ENCODE measurements at places on chromosomes 12 and 14.

- no peak for DNase-seq
Observed at GRCh38 chr14:88004506-88005036, 364 bp upstream of the GPR65 start.

DNA sequence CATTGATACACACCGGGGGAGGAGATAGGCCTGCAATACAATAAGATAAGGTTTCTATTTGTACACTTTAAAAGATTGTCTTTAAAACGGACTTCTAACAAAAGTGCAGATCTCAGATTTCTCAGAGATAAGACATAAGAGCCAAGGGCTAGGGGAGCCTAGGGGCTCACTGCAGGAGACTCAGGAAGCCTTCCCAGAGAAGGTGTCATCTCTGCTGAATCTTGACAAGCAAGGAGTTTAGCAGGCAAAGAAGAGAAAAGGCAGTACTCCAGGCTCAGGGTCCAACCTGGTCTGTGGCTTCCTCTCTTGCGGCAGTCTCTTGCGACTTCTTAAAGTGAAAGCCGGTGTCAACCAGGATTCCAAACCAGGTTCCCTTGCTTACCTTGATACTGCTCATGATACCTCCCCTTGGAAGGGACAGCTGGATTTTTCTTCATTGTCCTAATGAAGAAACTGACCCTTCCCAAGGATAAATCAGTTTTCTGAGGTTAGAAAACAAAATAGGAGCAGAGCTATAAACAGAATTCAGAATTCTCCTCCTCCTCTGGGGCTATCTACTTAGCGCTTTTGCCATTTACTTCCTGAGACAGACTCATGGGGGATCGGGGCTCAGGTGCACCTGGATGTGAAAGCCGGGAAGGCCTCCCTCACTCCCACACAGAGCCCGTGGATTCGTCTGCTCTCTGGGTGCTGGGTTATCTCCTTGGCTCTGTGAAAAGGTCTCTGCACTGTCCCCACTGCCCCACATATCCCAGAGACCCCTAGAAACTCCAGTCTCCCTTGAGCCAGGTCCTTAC lies 1.7 kb upstream of the SCNN1A start:
- DNase-seq: no peak

DNA sequence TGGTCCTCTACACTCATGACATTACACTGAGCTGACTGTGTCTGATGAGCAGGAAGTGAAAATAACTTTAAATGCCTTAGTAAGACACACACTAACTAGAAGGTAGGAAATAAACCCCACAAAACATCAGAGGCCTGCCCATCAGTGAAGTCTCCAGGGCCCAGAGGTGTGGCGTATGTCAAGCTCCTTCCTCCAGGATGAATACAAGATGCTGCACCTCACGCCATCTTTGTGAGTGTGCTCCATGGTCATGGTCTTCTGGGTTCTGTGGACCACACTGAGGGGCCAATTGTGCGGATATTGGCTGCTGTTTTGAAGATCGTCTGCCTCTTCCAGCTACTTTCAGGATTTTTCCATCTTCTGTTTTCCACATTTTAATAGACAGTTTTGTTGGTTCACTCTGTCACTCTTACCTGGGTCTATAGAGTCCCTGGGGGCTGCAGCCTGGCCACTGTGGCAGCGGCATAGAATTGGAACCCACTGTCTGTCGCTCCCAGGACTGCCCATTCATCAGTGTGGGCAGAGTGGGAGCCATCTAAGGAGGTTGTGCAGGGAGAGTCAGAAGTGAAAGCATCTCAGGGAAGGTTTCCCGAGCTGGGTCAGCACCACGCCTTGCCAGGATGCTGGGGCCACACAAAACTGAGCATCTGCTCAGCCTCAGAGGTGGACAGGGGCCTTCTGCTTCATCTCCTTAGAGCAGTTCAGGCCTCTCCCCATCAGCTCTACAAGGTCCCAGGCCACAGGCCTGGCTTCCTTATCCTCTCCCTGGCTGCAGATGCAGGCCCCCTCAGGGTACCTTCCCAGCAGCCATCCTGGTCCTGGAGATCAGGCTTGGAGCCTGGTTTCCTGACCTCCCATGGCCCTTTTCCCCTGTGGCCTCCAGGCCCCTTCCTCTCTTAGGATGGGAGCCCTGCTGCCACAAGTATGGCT lies 57.5 kb upstream of the C14orf180 start:
- DNase-seq: no peak

- no peak for DNase-seq
Observed at GRCh38 chr12:12378616-12379015, 21.7 kb downstream of the BORCS5 start.

DNA sequence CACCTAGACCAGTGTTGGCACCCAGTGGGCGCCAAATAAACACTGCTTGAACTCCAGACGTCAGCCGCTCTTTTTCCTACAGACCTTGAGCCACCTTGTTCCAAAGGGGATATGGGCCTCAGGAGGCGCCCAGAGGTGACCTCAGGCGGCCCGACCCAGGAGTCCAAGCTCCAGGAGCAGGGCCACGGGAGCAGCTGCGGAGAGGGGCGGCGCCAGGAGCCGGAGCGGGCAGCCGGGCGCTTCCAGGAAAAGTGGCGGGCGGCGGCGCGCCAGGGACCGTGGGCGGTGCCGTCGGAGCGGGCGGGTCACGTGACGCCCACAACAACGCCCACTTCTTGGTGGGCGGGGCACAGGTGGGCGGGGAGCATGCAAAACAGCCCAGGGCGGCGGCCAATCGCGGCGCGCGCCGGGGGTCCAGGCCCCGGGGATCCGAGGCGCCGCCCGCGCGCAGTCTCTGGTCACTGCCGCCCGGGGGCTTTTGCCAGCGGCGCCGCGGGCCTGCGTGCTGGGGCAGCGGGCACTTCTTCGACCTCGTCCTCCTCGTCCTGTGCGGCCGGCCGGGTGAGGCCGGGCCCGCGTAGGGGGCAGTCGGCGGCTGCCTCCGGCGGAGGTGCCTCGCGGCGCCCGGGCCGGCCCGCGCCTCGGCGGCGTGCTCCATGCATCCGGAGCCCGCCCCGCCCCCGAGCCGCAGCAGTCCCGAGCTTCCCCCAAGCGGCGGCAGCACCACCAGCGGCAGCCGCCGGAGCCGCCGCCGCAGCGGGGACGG lies at the start of gene ORAI1:
Gene ORAI1 (plus strand): TSS at position 444 of the 766 bp plus-strand sequence.
- peak; percentile 95 for DNase-seq

GRCh38 chr12:27577688-27578087 lies 53.7 kb downstream of the PPFIBP1 start:
- no peak for DNase-seq

DNA sequence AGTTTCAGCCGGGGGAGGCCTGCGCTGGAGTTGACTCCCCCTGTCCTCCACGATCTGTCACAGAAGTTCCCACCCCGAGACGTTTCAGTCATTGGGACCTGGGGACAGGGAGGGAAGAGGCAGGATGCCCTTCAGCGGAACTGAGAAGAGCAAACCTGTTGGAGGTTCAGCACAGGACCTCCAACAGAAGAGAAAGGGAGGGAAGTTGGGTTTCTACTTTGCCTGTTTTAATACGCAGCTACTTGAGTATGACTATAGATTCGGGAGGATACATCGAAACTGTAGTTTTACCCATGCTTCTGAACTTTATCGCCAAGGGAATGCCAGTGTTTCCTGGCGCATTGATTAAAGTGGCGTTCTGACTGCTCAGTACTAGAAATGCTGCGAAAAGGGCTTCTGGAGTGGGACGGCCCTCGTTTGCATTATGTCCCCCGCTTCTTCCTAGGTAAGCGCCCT lies 2.3 kb upstream of the DUSP6 start:
- peak; percentile 33 for DNase-seq

DNA sequence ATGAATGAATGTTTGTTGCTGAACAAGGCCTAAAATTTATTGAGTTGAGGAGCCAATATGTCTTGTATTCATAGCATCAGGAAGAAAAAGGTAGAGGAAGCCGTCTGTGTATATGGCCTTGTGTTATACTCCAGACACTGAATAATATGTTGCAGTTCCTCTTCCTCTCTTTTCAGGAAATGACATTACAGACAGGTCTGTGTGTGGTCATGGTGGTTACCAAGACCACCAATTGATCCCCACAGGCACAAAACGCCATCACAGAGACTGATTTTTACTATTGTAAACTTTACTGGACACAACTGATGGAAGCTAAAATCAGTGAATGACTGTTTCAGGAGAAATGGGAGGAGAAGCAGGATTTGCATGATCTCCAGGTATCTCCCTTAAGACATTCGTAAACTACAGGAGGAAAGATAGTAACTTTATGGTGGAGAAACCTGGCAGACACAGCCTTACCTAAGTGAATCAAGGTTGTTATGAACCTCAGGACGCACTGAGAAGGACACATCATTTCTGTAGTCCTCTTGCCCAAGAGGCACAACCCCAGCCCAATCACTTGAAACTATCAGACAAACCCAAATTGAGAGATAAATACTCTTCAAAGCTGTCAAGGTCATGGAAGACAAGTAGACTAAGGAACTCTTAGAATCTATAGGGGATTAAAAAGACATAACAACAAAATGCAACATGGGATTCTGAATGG lies 334.1 kb upstream of the RGS6 start:
- no peak for DNase-seq

All from Caco-2 (cell line).